Bone marrow (tissue), 2 donors: ENCODE measurements at places on chromosomes 13 and 19.

DNA sequence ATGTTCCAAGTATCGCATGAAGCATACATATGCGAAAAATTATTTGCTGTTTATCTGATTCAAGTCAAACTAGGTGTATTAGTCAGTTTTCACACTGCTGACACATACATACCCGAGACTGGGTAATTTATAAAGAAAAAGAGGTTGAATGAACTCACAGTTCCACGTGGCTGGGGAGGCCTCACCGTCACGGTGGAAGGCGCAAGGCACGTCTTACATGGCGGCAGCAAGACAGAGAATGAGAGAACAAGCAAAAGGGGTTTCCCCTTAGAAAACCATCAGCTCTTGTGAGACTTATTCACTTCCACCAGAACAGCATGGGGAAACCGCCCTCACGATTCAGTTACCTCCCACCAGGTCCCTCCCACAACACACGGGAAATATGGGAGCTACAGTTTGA lies 13.0 kb upstream of the PROZ start:
- no peak for DNase-seq

GRCh38 chr13:110450016-110450900 lies 111.3 kb downstream of the RAB20 start:
- no peak for DNase-seq

GRCh38 chr13:73532987-73533510 lies 474.2 kb downstream of the KLF5 start:
- no peak for DNase-seq

DNA sequence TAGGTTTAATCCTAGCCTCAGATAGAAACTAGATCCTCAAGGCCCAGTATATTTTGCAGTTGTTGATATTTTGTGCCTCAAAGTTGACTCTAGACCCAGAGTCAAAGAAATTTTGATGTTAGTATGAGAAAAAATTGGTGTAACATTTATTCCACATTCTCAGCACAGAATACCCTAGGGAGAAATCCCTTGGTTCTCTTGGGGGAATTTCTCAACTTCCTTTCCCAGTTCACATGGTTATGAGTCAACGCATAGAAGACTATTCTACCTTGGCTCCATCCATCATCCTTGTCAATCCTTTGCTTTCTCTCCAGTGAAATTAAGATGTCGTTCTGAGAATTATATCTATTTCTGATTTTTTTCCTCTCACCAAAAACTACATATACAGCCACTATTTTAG lies 145.3 kb downstream of the POSTN start:
- DNase-seq = no peak

- no peak for DNase-seq
Measured at GRCh38 chr13:26590951-26591350, 33.5 kb downstream of the WASF3 start.

- no peak for DNase-seq
Measured at GRCh38 chr13:61778531-61778930, 362.9 kb upstream of the PCDH20 start.

DNA sequence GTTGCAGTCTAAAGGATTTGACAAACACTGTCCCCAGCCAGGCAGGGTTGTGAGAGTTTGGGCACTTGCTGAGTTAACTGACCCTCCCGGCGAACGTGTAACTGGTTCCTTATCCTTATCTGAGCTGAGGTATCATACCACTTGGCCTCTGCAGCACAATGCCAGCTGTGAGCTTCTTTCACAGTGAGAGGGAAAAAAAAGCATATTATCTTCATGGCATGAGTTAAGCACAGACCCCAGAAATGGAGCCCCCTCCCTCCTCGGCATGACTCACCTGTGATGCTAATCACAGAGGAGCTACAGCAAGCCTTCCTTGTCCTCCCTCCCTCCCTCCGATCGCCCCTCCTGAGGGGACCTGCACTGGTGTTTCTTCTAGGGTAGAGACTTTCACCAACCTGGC lies 60.5 kb downstream of the EFNB2 start:
- no peak for DNase-seq

GRCh38 chr13:81116461-81117282 lies 775.7 kb upstream of the SPRY2 start:
- no peak for DNase-seq

- DNase-seq = no peak
Measured at GRCh38 chr19:38024992-38025908, 118.2 kb downstream of the SIPA1L3 start.

- no peak for DNase-seq
Measured at GRCh38 chr13:113351514-113352026, 12.4 kb downstream of the GRTP1 start.

DNA sequence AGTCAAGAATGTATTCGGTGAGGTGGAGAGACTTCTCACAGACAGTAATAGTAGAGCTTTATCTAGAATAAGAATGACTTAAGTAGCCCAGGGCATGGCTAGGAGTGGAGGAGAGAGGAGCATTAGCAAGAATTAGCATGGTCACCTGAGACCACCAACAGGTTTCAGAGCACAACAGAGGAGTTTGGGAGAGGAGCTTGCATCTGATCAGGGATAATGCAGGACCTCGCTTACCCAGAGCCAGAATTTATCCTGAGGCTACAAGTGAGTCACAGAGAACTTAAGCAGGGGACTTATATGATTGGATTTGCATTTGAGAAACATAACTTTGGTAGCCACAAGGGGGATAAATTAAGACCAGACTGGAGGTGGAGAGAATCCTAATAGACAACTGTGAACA lies 102.1 kb upstream of the FNDC3A start:
- DNase-seq = no peak

DNA sequence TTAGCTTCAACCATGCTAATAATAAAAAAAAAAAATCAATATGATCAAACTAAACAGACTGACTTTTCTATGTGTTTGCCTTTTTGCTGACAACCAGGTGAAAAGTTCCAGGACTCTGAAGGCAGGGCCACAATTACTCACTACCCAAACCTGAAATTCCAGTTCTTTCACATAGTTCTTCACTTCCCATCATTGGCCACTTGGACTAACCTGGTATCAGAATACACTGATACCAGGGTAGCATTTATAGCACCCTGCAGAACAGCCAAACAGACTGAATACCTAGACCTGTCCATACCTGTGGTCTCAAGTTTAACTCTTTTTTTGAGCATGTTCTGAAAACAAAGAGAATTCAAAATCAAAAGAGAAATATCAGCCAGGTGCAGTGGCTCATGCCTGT lies 25.1 kb downstream of the ELF1 start:
- DNase-seq = no peak

- no peak for DNase-seq
Measured at GRCh38 chr19:4447327-4448146, 10.1 kb downstream of the UBXN6 start.

- DNase-seq = no peak
Measured at GRCh38 chr13:113759525-113760137, 605 bp downstream of the TMEM255B start.

DNA sequence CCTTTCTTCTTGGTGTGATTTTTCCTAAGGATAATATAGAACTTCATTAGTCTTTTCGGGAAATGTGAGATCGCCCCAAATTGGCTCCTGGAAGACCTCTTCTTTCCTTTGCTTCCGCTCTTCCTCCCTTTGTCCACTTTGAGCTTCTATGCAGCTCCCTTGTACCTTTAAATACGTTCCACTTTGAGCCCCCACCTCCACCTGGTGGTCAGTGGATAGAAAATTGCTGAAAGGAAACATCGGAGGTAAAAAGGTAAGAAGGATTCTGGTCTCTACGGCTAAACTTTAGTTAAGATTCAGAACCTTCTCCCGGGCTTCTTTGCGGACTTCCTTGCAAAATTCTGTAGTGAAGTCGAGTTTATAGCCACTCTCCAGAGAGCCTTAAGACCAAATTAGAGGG lies 55.0 kb upstream of the TM9SF2 start:
- DNase-seq = no peak

DNA sequence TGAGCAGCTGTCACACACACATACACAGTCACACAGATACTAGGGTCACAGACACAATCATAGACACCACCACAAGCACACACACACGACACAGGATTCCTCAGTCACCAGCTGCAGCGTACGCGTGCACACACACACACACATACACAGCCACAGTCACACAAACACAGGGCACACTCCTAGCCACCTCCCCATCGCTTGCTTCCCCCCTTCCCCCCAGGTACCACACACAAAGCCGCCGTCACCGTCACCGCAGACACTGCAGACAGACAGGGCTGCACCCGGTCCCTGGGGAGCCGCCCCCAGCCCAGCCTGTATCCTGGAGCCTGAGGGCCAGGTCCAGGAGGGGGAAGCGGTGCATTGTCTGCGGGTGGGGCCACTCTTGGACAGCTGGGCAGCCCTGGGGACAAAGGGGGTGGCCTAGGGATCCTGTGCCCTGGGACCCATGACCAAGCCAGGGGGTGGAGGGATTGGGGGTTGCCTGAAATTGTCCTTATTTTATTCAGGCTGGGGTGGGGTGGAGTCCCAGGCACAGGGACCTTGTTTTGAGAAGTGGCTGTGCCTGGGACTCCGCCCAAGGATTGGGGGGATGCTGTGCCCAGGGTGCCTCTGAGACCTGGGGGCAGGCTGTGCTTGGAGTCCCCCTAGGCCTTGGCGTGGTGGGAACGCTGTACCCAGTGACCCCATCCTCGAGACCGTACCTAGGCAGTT lies 957 bp downstream of the NUMBL start:
- DNase-seq = no peak

DNA sequence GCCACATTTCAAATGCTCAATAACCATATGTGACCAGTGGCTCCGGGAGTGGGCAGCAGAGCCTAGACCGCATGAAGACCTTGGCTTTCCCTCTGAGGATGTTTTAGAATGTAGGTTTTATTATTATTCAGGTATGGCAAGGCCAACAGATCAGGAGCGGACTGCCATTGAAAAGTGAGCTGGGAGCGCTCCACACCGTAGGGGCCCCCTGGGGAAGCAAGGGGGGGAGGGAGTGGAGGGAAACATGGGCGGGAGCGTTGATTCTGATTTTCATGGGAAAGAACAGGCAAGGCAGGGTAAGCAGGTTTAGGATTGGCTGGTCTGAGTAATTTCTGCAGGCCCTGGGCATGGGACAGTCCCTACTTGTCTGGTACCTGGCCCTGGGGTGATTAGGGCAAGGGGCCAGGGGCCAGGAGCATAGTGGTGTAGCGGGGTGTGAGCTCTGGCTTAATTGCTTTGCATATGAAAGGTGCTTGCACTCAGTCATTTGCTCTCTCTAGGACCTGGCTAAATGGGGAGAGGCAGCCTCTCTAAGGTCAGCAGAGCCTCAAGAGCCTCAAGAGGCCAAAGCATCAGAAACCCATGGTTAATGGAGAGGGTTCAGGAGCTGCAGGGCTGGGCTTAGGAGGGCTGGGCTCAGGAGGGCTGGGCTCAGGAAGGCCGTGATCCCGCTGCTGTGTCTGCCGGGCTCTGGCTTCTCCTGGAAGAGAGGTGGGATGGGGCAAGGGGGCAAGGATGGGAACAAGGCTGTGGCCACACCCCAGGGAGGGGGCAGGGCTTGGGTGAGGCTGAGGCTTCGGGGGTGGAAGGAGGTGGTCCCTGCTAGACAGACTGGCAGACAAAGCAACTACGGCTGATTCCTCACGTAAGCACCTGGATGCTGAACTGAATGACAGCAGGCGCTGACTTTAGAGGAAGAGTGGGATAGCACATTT lies 82.0 kb upstream of the WASF3 start:
- DNase-seq = no peak

DNA sequence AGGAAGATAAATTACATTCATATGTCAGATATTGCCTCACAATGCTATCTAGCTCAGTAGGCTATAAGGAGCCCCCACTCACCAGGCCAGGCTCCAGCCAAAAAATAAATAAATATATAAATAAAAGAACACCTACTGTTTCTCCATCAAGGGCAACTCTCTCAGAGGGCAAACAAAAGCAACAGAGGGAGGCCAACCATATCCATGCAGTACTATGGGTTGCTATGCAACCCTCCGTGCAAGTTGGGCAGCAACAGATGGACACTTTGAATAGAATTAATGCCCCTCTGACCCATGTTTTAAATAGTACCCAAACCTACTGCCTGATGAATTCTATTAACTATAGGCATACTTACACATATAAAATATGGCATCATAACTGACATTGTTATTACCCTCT lies 279.8 kb upstream of the EDNRB start:
- no peak for DNase-seq

DNA sequence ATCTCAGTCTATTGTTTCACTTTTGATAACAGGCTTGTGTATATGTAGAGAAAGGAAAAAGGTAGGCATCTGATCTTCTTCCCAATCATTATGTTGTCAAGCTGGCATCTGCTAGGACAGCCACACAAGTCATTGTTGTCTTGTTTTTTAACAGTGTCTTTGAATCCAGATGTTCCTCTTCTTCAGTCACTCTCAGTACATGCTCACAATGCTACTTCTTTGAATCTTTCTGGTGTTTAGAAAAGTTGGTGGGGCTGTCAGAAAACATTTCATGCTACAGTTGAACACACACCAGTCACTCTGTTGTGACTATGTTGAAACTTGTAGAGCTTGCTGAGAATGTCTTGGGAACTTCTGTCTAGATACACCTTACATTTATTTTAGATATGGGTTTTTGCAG lies 1231.4 kb upstream of the MIR17HG start:
- no peak for DNase-seq
